ENCODE measurements at places on chromosomes 5 and 9.

GRCh38 chr5:55313870-55314617, 6.3 kb downstream of the MTREX start:
- no peak for DNase-seq

DNA sequence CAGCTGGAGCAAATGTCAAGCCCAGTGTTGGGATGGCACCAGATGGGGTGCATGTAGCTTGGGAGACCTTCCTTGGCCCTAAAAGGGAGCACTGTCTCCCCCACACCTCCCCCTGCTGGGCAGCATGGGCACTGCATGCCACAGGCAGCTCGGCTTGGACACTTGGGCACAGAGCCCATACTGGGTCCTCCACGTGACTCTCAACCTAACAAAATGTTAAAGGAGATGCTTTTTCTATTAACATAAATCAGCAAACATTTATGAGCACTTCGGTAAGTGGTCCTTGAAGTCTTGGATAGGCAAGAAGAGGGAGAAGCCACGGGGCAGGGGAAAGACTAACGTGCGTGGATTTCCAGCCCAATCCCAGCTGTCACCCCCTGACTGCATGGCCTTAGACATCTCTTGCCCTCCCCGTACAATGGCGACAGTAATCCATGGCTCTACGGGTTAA, 23.9 kb upstream of the MAPK9 start:
- DNase-seq = peak; percentile 47

GRCh38 chr5:148934895-148935400, 108.5 kb downstream of the ADRB2 start:
- no peak for DNase-seq

DNA sequence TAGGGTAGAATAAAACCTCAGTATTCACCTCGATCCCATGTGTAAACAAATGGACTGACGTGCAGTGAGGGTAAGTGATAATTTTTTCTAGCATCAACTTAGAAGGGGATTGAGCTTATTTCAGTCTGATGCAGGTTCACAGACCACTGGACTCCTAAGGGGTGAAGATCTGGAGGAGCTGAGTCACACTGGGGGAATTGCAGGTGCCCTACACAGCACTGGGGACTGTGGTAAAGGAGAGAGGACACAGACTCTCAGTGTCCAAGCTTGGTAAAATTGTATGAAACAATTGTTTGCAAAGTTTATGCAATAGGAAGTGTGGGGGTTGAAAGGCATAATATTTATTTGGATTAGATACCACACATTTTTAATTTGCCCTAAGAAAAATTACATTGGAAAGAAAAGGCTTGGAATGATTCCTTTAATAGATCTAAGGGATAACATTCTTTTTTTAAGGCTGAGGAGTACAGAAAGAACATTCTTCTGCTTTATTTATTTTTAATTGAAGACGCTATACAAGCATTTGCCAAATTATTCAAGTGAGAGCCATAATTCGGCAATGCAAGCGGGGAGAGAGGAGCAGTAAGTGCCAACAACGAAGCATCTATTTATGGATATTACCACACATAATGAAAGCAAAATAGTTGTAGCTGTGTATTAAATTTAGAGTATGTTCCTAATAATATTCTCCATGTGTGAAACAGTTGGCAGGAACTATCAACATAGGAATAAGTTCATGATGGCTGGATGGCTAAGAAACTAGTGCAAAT, 766.9 kb upstream of the ADAMTS16 start:
- no peak for DNase-seq

- peak; percentile 71 for DNase-seq
Observed at GRCh38 chr5:159331093-159331973, 1.0 kb upstream of the IL12B start.

- no peak for DNase-seq
Observed at GRCh38 chr9:81559709-81560108, 129.6 kb downstream of the TLE1 start.

DNA sequence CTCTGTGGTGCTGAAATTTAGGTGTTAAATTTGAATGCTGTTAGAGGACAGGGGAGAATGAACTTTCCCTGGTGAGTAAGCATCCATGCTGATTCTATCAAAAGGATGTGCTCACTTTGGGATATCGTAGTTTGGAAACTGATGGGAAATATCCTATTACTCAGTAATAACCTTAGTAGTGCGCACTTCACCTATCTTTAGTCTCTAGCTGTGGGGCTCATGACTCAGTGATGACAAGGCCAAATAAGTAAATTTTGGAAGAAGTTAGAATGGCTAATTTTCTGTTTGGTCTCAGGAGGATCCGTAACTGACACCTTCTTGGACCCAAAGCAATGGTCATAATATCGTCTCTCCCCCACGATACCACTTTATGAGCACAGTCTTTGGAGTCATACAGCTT, 448.4 kb downstream of the PSAT1 start:
- no peak for DNase-seq

- no peak for DNase-seq
Observed at GRCh38 chr5:20609126-20609525, 621.1 kb upstream of the CDH18 start.

DNA sequence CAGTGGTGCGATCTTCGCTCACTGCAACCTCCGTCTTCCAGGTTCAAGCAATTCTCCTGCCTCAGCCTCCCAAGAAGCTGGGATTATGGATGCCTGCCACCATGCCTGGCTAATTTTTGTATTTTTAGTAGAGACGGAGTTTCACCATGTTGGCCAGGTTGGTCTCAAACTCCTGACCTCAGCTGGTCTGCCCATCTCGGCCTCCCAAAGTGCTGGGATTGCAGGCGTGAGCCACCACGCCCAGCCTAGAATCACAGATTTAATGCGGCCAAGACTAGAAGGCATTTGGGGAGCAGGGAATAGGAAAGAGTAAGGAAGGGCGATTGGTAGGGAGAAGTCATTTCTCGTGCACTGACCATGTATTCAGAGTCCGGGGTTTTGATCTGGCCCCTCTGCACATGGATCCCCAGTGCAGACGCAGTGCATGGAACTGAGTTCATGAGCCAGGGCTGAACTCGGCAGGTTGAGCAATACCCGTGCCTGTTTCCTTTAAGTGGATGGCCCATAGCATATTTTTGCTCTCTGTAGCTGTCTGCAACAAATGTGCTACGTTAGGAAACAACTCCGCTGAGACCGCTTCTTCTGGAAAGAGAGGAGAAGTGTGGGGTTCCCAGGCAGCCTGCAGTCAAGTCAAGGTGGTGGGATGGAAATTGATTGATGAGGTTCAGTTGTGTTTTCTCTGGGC, 3.4 kb upstream of the HMCN2 start:
- DNase-seq = peak; percentile 1

DNA sequence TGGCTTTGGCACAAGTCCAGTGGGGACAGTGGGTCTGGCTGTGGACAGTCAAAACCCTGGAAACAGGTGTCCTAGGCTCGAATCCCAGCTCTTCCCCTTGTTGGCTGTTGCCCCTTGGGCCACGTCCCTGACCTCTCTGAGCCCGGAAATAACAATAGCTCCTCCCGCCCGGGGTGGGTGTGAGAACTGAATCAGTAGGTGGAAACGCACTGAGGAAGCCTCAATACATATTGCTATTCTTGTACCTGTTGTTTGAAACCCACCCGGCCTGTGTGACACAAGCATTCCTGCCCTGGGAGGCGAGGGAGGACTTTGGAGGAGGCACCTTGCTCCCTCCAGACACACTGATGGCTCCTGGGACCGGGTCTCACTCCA, 134.1 kb downstream of the OLFM1 start:
- DNase-seq = no peak

- no peak for DNase-seq
Observed at GRCh38 chr9:124521142-124521541, 13.9 kb upstream of the NR5A1 start.

DNA sequence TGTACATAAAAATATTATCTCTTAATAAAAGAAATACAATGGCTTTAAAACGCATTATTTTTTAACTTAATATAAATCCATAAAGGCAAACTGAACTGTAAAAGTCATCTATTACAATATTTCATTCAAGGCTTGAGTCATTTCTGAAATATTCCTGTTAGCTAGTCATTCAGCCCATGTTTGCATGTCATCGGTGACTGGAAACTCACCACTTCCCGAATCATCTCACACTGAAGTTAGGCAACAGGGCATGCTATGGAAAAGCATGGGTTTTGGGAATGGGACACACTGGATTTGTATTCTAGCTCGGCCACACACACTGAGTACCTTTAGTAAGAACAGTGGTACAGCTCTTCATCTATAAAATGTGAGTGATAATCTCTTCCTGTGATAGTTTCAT, 691.1 kb upstream of the C9orf72 start:
- no peak for DNase-seq

DNA sequence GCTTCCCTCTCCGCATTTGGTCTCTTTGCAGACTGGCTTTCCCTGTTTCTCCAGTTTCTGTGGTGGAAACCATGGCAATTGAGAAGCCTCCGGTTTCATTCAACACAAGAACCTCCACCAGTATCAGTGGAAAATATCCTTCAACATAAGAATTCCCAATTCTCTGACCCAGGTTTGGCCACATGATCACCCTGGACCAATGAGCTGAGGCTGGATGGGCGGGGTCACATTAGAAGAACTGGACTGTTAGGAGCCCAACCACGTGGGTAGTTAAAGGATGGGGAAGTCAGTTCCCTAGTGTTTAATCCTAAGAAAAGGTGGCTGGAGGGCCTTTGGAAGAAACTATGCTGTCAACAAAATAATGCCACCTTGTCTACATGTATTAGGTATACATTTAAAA, 336.3 kb downstream of the DMRT2 start:
- no peak for DNase-seq

GRCh38 chr5:93611976-93612854, 29.2 kb downstream of the NR2F1 start:
- no peak for DNase-seq

GRCh38 chr5:167731951-167732350, 559.5 kb upstream of the WWC1 start:
- no peak for DNase-seq

DNA sequence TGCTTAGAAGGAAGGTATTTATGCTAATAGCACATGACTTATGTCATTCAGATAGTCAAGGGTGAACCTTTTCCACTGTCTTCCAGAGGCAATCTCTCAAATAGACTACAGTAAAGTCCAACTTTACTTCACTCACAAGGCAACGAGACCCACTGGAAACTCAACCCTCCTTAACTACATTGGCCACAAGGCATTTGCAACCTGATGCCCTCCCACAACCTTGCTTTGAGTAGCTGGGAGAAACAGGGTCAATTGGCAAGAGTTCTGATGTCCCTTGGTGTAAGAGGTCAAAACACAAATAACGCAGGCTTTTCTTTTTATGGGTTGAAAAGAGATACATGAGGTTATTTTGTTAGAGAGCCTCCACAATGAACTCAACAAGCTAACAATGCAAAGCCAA, 6.1 kb downstream of the GAS1 start:
- no peak for DNase-seq

DNA sequence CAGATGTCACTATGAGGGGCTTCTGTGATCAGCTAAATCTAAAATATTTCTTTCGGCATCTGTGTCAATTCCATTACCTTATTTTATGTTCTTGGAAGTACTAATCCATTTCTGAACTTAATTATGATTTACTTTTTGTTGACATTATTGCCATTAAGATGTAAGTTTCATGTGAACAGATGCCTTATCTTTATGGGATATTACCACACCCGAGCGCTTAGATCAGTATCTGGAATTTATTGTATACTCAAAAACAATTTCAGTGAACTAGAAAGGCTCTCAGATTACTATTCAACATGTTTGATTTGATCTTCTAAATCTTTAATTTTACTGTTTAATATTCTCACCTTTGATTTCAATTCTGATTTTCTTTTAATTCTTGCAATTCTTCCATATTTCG, 567.7 kb upstream of the TLE4 start:
- DNase-seq = no peak

GRCh38 chr5:1789834-1790471, 9.7 kb downstream of the MRPL36 start:
- peak; percentile 45 for DNase-seq

DNA sequence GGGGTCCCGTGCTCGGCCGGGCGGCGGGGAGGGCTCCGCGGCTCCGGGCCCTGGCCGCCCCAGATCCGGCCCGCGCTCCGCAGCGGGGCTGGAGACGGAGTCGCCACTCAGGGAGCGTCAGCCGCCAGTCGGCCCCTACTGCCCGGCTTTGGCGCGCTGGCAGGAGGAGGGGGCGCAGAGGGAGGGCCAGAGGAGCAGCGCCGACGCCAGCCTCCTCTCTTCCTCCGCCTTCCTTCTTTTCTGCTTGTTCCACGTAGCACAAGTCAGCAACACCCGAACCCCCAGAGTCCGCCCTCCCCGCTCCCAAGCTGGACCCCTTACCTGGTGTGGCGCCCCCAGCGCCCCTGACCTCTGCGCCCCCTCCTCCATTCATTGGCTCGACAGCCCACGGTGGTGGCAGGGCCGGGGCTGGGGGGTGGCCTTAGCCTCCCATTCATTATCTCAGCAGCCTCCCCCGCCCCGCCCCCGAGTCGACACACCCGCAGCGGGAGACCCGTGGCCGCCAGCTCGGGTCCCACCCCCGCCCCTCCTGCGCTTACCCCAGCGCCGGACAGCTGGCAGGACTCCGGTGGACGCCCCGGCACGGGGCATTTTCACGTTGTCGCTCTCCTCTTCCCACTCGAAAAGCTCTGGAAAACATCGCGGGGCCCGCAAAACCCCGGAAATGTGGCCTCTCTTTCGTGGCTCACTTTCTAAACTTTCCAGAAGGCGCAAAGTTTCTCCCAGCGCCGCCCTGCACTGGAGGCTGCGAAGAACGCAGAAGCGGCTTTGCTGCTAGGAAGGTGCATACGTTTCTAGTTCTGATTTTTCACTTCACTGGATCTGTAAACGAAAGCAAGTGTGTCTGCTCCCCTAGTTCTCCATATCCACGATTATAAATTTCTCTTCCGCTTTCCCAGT, at the start of gene LPAR1:
Gene LPAR1 (minus strand): TSS at position 140 of the 900 bp plus-strand sequence. CDS start 66,353 bp downstream, outside the sequence.
- DNase-seq = peak; percentile 67

GRCh38 chr9:78612091-78612490, 315.2 kb downstream of the PSAT1 start:
- no peak for DNase-seq

DNA sequence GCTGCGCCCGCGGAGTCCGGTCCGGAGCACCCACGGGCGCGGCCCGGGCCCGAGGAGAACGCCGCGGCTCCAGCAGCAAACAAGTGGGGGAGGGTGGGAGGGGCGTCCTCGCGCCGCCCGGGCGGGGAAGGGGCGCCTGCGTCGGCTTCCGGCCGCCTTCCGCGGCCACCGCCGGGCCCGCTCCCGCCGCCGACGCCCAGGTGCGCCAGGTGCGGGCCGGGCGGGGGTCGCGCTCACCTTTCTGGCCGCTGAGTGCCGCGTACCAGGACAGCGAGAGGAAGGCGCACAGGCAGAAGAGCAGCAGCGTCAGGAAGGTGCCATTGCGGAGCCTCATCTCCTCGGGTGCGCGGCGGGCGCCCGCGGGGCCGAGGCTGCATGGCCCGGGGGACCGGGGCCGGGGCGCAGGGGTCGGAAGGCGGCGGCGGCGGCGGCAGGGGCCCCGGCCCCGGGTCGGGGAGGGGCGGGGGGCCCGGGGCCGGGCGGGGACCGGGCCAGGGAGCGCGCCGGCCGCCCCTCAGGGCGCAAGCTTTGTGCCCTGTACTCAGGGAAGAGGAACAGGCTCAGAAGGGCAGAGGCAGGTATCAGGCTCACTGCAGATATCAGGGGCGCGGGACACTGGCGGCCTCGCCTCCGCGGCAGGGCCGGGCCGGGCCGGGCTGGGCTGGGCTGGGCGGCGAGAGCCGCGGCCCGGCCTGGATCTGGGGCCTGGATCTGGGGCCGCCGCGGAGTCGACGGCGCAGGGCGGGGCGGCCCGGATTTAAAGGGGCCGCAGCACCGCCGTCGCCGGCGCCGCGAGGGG, at the start of gene MGAT4B:
Gene MGAT4B (minus strand): TSS at position 617 of the 799 bp plus-strand sequence. CDS start 283 bp downstream, at position 334.
- DNase-seq = peak; percentile 85

- DNase-seq = no peak
Observed at GRCh38 chr5:93791518-93791972, 50.1 kb upstream of the POU5F2 start.

GRCh38 chr5:120901199-120901598, 437.1 kb downstream of the PRR16 start:
- no peak for DNase-seq

GRCh38 chr9:88025411-88026117, 51.2 kb upstream of the CDK20 start:
- no peak for DNase-seq
